ENCODE measurements at places on chromosomes 11 and 22.

- no peak for DNase-seq
Measured at GRCh38 chr22:21686634-21687393, 21.0 kb downstream of the PPIL2 start.

DNA sequence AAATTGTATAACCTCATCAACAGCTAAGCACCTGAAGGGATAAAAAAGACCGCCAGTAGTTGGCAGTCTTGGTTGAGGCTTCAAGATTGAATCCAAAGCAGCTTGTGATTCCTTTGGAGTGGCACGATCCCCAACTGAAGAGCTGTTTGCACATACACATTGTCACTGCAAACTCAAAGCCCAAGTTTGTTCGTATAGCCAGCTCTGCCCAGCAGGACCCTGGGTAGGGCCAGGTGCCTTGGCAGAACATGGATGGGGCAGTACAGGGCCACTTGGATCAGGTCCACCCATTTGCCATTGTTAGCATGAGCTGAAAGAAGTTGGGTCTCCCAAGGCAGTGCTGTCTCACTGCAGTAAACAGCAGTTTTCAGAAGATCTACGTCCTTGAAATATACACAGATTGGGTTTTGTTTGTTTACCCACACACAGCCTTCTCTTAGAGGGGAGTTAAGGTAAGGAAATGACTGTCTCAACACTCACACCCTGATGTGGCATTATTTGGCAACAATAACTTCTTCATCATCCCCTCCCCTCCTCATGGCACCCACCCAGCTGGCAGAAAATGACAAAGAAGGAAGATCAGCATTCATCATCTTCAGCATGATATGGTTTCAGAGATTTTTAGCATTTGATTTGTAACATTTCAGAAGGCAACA is 132.9 kb downstream of the COMMD9 start:
- no peak for DNase-seq

DNA sequence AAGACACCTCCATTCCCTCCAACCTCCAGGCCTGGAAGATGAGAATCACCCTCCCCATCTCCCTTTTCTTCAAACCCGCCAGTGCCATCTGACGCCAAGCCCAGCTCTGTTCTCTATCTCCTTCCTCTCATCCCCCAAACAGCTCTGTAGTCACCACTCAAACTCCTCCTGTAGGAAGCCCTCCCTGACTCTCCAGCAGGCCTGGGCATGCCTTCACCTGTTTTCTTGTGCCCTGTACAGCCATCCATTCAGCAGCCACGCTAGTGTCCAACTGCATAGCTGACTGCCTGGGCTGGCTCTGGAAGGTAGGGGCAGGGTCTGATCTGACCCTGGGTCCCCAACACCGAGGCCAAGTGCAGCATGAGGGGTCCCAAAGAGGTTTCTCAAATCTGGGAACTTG is 25.0 kb downstream of the GDPD5 start:
- no peak for DNase-seq

- no peak for DNase-seq
Measured at GRCh38 chr11:90635886-90636285, 413.0 kb upstream of the CHORDC1 start.

DNA sequence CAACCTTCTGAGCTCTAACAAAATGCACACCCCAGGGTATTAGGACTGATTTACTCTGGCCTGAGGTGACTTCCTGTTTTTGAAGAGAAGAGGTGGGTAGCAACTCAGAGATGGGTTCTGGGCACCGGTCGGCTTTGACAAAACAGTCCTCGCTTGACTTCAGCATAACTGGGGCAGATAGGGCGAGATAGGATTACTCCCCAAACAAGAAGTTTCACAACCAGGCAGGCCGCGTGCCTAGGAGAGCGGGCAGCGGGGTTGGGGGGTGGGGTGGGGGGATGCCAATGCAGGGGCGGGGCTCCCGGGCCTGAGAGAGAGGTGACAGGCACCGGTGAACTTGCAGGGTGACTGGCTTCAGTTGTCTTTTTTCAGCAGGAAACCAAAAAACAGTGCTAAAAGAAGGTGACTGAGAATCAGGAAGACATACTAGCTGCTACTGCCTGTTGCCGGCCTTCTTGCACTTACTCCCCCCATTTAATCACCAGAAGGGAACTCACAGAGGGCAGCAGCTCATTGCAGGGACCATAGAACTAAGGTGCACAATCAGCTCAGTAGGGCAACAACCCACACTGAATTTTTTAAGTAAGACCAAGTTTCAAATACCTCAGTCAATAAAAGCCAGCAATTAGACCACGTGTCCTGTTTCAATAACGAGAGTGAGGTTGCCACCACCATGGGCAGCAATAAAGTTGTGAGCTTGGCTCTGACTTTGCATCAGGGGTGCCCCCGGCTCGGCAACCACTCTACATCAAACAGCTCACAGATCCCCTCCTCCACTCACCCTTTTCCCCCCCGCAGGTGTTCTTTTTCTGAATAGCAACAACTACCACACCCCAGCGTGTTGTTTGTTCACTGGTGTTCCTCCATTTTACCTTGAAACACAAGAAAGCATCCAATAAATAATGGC is 37.2 kb upstream of the ETS1 start:
- DNase-seq, result no peak

Measured in D721Med (cell line).